DMS79 (cell line): ENCODE measurements at places on chromosomes 11 and 22.
A peak's percentile ranks its signal among the peaks of the same experiment; 100 is the strongest.

DNA sequence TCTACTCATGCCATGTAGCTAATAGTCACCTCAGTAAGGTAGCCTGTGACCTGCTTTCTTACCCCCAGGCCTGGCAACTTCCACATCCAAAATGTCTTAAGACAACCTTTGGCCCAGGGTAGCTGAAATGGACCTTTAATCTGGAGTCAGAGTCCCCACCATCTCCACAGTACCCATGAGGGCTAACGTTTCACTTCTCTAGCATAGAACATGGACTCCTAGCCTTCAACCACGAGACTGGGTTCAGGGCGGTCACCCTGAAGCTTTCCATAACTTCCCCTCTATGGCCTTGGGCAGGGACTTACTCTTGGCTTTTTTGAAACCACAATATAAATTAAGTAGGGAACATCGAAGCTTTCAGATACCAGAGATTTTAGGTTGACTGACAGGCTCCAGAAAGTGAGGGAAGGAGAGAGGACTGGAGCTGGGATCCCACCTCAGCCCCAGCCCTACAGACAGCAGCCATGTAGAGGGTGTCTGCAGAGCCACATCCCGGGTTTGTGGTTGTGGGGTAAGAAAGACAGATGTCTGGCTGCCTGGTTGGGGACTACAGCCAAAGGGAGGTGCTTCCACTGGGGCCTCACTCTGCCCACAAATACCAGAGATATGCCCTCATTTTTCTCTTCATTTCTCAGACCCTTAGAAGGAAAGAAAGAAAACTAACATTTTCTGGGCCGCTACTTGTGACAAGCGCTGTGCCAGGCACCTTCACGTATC lies 2.6 kb downstream of the TBC1D10A start:
- DNase-seq = no peak

- DNase-seq = no peak
Measured at GRCh38 chr11:124441519-124441918, 4.0 kb downstream of the OR8B8 start.

GRCh38 chr11:27464289-27464696 lies 8.3 kb downstream of the LGR4 start:
- DNase-seq = peak; percentile 54

DNA sequence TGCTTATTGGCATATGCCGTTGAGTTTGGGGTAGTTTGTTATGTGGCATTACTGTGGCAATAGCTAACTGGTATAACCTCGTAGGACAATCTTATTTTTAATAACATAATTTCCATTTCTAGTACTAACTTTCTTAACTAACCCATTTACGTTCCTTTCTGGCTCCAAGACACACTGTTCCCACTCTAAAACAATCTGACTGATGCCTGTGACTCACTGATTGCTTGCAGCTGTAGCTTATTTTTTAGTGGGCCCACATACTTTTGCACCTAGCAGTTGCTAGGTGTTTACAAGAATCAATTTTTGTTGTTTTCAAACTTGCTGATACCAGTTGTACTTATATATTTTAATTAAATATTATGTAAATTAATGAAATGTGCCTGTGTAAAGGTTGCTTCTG lies 52.2 kb downstream of the FAT3 start:
- DNase-seq = no peak

DNA sequence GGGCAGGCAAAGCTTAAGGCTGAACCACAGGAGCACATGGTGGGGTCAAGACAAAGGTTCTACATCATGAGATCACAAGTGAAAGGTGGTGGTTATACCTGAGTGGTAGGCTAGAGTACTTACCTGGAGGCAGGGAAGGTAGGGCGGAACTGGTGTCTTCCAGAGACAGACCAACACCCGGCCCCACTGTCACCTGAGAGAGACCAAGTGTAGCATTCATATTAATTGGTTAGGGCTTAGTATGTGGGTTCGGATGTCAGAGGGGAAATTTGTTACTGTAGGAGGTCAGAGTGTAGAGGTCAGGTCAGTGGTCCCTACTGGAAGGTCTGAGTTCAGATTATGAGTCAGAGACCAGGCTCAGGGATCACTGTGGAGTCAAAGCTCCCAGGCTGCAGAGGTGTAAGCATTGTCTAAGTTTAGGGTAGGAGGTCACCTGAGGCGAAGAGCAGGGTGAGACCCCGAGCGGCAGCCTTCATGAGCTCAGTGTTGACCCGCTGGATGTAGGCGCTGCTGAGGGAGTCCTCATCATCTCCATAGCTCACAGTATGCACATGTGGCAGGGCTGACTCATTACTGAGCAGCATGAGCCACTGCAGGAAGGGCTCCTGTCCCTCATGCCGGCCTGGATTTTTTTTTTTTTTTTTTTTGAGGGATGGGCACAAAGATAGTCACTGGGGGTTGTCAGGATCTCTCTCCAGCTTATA lies 3.2 kb downstream of the TPP1 start:
- no peak for DNase-seq

- DNase-seq = no peak
Measured at GRCh38 chr11:77069969-77070582, 3.3 kb downstream of the CAPN5 start.

GRCh38 chr11:58573451-58574104 lies 2.1 kb downstream of the LPXN start:
- DNase-seq = no peak

- no peak for DNase-seq
Measured at GRCh38 chr11:15185021-15185420, 70.3 kb downstream of the INSC start.

DNA sequence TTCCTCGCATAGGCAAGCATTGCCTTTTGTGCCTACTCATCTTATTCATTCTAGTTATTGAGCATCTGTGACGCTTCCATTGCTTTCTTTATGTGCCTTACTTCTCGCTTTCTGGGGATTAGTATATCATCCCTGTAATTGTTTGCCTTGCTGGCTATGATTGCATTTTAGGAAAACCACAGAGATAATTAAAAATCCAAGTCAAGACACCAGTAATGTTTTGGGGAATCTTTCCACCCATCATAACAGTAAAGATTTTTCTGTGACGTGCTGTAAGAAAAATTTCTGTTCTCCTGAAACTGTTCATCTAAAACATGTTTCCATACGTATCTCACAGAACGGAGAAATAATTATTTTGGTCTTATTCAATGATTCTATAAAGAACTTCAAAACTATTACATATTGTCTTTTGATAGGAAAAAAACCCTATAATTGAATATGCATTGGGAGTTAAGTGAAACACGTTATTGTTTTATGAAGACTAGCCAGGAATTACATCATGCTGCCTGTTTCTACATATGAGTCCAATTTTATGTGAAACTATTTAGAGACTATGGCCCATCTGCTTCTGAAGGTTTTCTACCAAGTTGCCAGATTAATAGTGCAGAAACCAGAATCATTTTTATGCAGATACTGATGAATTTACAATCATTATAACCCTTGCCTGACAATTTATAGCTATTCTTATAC lies 133.7 kb upstream of the FIBIN start:
- DNase-seq = no peak

DNA sequence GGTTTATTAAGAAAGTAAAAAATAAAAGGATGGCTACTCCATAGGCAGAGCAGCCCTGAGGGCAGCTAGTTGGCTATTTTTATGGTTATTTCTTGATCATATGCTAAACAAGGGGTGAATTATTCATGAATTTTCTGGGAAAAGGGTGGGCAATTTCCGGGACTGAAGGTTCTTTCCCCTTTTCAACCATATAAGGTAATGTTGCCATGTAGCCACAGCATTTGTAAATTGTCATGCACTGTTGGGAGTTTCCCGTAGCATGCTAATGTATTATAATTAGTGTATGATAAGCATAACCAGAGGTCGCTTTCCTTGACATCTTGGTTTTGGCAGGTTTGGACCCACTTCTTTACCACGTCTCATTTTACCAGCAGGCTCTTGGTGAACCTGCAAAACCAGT lies 610.4 kb upstream of the B3GAT1 start:
- no peak for DNase-seq

DNA sequence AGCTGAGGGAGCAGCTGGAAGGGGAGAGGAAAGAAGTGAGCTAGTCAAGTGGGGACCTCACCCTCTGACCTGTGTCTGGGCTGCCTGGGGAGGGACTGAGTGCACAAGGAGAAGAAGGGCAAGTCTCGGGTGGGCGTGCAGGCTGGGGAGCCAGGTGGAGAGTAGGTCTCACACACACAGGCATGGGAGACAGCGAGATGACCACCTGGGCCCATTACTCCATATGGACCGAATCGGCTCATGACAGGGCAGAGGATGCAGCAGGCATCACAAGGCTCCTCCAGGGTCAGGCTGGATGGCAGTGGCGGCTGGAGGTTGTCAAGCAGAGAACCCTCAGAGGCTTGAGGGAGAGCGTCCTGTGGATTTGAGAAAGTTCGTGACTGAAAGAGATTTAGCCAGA lies 63.5 kb downstream of the CEP164 start:
- no peak for DNase-seq

- peak; percentile 64 for DNase-seq
Measured at GRCh38 chr22:46107089-46107664, 43.1 kb upstream of the PPARA start.

GRCh38 chr11:73048446-73048845 lies 93.7 kb downstream of the FCHSD2 start:
- DNase-seq = no peak

DNA sequence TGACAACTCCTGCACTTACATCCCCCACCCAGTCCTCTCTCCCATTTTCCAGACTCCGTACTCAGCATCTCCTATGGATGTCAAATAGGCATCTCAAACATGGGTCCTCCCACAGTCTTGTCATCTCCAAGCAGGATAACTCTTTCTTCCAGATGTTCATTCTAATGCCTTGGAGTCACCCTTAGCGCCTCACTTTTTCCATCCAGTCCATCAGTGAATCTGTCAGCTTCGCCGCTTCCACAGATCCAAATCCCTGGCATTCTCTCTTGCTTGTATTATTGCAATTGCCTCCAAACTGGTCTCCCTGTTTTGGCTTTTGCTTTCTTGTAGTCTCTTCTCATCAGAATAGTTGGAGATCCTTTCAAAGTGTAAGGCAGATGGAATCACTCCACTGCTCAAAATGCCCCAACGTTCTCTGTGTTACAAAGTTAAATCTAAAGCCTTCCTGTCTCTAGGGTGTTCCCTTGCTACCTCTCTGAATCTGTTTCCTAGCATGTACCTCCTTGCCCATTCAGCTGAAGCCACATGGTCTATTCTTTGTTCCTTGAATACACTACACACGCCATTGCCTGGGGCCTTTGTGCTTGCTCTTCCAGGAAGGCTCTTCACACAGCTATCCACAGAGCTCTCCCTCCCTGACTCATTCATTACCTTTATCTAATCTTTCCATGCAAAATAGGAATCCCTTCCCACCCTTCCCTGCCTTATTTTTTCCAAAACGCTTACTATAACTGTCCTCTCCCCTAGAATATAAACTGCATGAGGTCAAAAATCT lies 64.8 kb downstream of the UBASH3B start:
- DNase-seq = no peak

DNA sequence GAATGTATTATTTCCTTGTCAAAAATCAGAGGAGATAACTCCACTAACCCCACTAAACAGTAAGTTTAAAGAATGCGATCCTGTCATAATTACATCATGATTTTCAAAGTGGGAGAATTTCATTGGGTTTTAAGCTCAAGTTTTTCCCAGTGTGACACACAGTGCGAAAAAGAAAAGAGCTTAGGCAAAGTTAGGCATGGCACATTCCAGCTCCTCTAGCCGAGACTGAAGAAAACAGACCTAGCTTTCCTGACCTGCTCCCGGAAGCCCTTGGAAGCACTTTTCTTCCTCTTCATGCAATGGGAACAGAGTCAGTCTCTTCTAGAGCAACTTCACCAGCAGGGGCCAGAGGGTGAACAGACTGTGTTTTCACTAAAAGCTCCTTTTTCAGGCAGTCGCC lies 76.6 kb upstream of the AKIP1 start:
- no peak for DNase-seq

DNA sequence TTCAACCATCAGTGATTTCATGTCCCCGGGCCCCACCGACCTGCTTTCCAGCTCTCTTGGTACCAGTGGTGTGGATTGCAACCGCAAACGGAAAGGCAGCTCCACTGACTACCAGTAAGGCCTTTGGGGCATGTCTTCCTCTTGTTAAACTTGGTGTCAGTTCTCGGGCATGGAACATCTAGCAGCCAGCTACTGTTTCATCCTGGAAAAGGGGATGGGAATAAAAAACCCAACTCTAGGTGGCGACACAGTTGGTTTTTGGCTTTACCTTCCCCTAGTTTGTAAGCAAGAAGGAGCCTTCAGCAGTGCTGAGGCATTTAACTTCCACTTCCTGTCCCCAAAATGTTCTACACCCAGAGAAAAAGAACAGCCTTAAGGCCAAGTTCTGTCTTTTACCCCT lies 76.7 kb downstream of the BMAL1 start:
- DNase-seq = no peak

DNA sequence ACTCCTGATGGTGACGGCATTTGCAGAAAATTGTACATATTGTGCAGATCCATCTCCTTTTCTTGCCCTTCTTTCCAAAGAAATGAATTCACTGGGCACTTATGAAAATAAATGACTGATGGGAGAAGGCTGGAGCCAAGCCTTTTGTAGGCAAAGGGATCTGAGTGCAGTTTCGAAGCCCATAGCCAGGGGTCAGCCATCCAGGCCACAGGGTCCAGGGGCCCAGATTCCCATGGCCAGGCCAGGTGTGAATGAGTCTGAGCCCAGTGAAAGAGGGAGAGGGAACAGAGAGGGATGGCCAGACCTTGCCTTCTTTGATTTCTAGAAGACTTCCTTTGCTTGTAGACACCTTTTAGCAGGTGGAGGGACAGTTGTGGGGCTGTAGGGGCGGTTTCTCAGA lies 209.1 kb downstream of the KIRREL3 start:
- DNase-seq = no peak

DNA sequence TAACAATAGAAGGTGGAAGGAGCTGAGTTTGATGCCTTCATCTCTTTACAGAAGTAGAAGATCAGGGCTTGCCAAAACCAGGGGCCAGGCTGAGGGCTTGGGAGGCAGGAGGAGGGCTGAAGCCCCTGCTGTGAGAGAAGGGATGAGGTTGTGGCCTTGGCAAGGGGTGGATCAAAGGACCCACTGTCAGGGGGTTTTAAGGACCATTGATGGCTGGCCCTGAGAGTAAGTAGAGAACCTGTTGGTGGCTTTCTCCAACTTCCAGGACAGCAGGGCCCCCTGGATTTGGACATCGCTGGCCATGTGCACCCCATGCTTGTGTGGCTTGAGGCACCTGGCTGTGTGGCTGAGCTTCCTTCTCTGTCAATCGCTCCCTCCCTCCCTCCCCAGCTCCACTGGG lies 927.7 kb downstream of the TBC1D22A start:
- no peak for DNase-seq

DNA sequence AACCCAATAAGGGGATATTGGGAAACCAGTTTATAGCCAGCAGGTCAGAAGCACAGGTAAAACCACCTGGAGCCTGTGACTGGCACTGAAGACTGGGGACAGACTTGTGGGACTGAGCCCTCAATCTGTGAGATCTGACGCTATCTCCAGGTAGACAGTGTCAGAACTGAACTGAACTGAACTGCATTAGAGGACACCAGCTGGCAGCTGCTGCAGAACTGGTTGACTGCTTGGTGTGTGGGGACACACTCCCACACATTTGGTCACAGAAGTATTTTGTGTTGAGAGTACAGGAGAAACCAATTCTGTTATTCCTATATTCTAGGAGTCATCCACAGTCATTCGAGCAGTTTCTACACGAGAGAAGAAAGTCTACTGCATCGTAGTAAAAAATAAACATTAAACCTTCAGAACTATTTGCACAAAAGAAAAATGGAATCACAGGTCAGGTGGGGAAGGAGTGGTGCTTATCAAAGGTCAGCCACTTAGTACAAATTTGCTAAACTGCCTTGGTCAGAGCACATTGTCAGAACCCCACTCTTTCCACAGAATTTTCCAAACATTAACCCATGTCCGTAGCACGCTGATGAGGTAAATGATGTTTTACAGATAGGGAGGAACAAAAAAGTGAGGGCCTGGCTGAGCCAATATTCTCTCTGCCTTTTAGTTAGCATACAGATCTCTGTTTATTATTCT lies 77.2 kb downstream of the SIK3 start:
- DNase-seq = no peak

- DNase-seq = no peak
Measured at GRCh38 chr11:100942016-100942415, 187.6 kb downstream of the PGR start.
